ENCODE measurements at places on chromosomes 7 and 10.

- no peak for DNase-seq
Observed at GRCh38 chr10:130265542-130265941, 129.4 kb downstream of the GLRX3 start.

GRCh38 chr10:36738738-36739431 is 386.5 kb upstream of the ANKRD30A start:
- DNase-seq = no peak

GRCh38 chr7:68688416-68689086 is 909.7 kb upstream of the AUTS2 start:
- DNase-seq = no peak

DNA sequence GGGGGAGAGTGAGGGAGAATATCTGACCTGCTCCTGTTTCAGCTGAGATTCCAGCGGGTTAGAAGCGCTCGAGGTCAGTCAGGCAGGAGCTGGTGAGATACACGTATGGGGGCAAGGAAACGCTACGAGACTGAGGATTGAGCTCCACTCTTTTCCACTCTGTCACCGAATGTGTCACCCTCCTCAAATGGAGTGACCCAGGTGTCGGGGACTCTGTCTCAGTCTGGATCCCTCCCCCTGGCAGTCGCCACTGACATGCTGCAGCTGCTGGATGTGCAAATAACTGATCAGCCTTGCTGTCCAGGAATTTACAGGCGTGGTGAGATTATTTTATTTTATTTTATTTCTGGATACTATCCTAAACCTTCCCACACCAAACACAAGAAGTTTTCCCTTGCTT is 100.9 kb upstream of the DPP6 start:
- DNase-seq = no peak

DNA sequence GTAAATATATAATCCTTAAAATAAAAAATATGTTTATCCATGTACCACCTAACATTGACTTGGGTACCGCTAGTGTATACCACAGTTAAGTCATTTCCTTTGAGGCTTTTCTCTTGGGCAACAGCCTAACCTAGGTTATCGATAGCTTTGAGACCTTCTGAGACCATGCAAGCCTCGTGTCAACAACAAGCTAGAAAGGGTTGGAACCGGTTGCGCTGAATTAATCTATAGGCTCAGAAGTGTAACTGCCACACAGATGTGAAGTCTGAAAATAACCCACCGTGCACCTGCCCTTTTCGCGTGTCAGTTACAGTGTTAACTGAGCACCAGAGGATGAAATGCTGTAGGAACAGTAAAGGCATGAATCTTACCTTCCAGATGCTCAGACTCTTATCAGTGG is 59.8 kb downstream of the ARID5B start:
- DNase-seq = no peak

Data from right hindlimb (tissue), 1 donor.